ENCODE measurements at places on chromosomes 6 and 20.

GRCh38 chr6:96467814-96468213 lies 53.8 kb upstream of the UFL1 start:
- no peak for DNase-seq

DNA sequence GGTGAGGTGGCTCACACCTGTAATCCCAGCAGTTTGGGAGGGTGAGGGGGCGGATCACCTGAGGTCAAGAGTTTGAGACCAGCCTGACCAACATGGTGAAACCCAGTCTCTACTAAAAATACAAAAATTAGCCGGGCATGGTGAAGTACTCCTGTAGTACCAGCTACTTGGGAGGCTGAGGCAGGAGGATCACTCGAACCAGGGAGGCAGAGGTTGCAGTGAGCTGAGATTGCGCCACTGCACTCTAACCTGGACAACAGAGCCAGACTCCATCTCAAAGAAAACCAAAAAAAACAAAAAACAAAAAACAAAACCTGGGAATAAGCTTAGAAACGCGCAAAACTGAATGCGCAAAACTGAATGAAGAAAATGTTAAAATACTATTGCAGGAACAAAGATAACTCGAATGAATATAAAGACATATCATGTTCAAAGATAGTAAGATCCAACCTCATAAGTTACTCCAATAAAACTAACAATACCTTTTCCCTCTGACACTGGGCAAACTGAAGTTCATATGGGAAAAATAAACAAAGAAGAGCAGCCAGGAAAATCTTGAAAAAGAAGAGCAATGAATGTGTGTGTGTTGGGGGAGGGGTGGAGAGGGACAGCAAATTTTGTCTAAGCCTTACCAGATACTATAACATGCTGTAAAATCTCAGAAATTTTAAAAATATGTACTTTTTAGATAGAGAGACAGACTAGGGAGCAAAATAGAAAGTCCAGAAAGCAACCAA lies 101.0 kb upstream of the BEND3 start:
- no peak for DNase-seq

DNA sequence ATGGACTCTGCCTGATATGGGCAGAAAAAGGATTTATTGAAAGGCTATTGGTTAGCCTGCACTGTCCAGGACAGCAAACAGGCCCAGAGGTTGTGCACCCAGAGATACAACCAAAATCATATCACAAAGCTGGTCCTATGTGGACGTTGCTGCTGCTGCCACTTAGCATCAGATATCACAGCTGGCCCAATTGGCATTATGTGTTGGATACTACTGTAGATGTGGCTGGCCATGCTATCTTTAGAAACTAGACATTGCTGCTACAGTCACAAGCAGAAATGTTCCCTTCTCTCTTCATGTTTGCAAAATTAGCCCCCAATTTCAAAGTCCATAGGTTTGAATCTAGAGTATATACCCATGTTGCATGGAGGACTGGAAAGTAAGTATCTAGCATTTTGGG lies 42.2 kb upstream of the CEP85L start:
- DNase-seq: no peak

- no peak for DNase-seq
These were observed 77.1 kb upstream of the SLC4A11 start for GRCh38 chr20:3316136-3316535.

DNA sequence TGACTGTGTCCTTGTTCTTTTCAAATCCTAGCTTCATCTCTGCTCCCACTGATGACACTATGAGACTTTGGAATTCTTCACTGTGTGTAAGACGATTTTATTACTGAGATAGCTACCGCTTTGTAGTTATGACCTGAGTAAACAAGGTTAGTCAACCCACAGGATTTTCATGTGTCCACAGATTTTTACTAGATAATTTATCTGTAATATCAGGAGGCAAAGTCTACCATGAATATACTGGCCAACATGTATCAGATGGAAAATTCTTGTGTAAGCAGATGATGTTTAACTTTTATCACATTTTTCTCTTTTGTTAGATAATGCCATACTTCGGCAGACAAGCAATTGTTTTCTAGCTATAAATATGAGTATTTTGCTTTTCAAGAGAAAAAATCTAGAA lies 119.8 kb downstream of the SGK1 start:
- peak; percentile 22 for DNase-seq

DNA sequence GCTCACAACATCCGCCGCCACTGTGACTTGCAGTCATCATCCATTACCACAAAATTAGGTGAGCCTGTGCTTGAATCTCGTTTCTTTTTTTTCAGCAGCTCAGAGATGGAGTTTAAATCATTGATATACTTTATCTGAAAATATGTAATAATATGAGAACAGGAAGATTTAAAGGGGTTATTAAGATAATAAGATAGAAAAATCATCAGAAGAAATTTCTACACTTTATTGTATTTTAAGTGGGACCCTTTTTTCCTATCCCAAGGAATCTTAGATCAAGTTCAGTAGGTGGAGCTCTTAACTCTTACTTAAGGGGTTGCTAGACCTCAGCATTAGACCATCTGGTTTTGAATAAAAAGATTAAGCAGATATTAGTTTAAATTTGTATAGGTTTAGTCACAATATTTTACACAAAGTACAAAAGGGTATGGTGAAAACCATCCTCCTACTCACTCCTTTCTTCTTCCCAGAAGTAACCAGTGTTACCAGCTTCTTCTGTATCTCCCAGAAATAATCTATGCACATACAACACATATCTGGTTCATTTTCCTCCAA lies 9.4 kb upstream of the NCOA7 start:
- DNase-seq: peak; percentile 65

GRCh38 chr6:130681028-130681427 lies 146.2 kb upstream of the SMLR1 start:
- DNase-seq: no peak

DNA sequence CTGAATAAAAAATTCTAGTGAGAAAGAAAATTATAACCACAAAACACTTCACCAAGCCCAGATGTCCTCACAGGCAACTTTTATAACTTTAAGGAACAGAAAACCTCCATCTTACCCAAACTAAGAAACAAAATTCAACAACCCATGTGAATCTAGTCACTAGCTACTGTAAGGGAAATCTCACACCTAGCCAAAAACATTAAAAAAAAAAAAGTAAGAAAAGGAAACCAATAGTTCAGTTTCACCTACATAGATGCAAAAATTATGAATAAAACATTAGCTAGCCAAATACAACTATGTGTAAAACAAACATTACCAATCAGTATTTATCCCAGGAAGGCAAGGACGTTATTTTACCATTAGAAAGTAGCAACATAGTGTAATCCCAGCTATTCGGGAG lies 35.5 kb upstream of the SLC23A2 start:
- DNase-seq: no peak

- peak; percentile 95 for DNase-seq
These were observed 34.5 kb upstream of the HBS1L start for GRCh38 chr6:135088818-135089809.

- DNase-seq: no peak
These were observed 220.3 kb upstream of the THEMIS start for GRCh38 chr6:128121190-128121589.

DNA sequence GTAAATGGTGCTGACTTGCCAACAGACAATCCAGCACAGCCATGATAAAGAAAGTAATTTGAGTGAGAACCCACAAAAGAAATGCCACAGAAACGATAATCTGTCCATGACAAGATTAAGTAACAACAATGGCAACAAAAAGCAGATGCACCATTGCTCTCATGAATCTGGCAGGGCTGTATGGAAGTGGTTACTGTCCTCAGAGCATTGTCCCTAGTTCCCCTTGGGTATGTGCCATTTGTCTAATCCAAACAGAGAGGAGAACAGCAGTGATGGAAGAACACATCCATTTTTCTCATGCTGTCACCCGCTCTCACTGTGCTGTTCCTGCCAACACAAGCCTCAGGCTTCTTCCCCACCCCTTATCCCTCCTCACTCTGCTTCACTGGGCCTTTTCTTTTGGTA lies 65.8 kb downstream of the REV3L start:
- peak; percentile 81 for DNase-seq

- DNase-seq: no peak
These were observed 54.7 kb downstream of the NDUFAF5 start for GRCh38 chr20:13839421-13840092.

DNA sequence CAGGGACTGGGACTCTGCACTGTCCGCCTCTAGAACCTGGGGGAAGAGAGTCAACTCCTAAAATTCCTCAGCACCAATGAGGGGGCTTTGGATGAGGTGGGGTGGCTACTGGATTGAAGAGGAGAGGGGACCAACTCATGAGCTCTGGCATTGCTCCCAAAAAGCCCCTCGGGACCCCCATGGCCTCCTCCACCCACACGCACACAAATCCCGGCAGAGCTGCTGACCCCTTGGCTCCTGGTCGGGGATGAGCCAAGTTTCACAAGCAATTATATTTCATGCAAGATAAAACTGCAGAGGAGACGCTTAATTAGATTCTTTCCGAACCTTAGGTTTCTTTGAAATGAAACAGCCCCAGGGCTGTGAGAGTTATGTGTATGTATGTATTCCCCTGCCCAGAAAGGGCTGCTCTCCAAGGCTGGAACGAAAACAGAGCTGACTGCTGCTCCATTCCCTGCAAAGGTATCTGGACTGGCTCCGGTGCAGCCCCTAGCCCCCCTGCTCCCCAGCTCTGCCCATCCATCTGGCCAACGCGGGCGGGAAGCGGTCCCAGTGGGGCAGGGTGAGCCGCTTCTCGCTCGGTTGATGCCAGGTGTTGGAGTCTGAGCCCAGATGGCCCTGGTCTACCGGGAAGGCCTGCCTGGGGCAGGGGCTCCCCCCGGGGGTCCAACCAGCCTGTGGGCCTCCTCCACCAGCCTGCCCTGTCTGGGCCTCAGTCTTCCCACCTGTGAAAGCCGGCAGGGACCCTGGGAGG lies 46.8 kb upstream of the STX16 start:
- DNase-seq: no peak

DNA sequence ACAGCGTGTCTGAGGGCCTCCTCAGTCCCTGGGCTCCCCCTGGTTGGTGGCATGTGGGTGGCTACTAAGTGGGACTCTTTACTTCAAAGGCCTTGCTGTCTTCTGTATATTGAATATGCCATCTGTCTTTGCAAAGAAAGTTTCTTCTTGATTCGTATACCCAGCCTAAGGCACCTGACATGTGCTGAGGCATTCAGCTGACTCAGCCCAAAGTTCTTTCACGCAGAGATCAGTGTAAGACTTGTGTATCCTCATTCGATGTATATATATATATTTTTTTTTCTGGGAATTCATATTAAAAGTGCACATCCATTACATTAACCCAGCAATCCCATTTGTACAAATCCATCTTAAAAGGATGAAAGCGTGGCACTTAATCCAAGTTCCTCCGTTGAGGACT lies 115.1 kb upstream of the PMEPA1 start:
- no peak for DNase-seq

DNA sequence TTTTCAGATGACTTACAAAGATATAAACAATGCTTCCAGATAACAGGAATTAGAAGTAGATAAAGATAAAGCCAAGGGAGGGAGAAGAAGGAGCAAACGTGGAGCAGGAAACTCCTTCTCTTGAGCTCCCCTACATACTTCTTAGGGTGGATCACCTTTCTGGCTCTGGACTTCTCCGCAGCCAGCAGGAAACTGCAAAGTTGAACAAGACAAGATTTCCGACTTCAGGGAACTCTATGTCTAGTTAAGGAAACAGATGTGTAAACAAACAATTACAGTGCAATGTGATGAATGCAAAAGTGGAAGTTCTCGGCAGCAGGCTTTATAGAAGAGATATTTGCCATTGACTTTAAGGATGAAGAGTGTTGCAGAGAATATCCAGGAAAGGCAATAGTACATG lies 134.0 kb upstream of the MARCKS start:
- no peak for DNase-seq
